Coronary artery (tissue), 2 donors: ENCODE measurements at places on chromosomes 12 and 14.
A peak's percentile ranks its signal among the peaks of the same experiment; 100 is the strongest.

- peak; percentile 7 for DNase-seq
Observed at GRCh38 chr14:105568859-105569766, 42.7 kb downstream of the TMEM121 start.

DNA sequence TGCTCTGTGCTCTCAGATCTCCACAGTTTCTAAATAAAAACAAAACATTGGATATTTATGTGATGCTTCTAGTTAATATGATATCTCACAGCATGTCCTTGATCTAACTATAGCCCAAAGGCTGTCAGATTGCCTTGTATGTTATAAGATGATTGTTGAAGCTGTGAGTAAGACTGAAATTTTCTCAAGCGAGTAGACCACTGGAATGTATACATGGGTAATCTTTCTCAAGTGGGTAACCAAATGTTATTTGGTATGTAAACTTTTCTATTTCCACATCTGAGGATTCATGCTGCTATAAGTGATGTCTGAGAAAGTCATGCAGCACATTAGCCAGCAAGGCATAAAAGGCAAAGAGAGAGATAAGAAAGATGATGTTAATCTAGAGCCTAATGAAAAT lies 886.7 kb downstream of the NRXN3 start:
- no peak for DNase-seq

DNA sequence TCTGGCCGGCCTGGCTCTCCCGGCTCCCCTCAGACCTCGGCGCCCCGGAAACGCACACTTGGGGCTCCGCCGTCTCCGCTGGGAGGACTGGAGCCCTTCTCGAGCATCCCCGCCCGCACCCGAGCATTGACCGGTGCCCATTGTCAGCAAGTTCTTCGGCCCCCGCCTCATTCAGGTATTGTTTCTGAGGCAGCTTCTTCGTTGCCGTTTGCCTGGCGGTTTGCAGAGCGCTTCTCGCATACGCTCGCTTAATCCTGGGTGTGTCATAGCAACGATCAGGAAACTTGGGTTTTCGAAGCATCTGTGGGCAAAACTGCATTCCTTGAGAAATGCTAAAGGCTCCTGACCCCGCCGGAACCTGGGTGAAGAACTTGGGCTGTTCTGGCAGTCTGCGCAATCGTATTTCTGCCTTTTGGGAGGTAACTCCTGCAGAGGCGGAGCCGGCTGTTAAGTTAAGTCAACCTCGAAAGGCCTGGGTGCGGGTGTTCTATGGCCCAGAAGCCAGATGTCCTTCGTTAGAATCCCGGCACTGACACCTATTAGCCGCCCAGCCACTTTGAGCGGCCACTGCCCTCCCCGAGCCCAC lies 518 bp downstream of the GSKIP start:
- no peak for DNase-seq

- no peak for DNase-seq
Observed at GRCh38 chr14:65433646-65434045, 21.1 kb downstream of the FUT8 start.

DNA sequence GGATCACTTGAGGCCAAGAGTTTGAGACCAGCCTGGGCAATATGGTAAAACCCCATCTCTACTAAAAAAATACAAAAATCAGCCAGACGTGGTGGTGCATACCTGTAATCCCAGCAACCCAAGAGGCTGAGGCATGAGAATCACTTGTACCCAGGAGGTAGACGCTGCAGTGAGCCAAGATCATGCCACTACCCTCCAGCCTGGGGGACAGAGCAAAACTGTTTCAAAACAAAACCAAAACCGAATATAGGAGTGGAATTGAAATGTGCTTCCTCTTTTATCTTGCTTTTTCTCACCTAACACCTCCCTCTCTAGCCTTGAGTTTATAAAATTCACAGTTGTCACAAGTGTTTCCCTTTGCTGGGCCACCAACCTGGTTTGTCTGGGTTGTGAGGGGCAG lies 181.9 kb downstream of the PAH start:
- DNase-seq: no peak

GRCh38 chr12:42085594-42085993 lies 59.1 kb downstream of the GXYLT1 start:
- no peak for DNase-seq

DNA sequence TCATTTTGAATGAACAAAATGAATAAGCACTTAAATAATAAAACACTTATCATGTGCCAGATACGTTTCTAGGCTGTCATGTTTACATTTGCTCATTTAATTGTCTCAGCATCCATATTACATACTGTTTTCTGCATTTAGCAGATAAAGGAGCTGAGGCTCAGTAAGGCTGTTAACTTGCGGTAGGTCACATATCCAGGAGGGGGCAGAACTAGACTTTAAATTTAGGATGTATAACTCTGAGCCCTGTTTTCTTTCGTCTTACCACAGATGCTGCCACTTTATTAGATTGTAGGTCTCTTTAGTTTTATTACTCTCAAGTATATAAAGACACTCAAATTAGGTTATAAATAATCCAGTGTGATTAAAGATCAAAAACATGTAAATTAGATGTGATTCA lies 17.7 kb downstream of the IRAK4 start:
- no peak for DNase-seq

DNA sequence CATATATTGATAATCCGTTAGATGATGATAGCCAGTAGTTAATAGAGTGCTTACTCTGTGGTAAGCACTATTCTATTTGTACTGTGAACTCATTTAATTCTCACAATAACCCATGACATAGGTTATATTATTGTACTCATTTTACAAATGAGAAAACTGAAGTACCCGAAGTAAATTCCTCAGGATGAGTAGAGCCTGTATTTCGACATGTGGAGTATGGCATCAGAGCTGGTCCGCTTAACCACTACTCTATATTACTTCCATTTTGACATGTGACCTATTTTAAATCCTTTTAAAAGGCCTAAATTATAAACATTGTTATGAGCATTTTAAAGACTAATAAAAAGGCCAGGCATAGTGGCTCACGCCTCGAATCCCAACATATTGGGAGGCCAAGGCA lies 8.0 kb upstream of the RAP1B start:
- no peak for DNase-seq

- no peak for DNase-seq
Observed at GRCh38 chr12:75790219-75790618, 241.4 kb downstream of the PHLDA1 start.

- DNase-seq: no peak
Observed at GRCh38 chr12:39443929-39444209, 949 bp upstream of the KIF21A start.
